NCI-H146 (cell line): ENCODE measurements at places on chromosomes 5 and 9.

DNA sequence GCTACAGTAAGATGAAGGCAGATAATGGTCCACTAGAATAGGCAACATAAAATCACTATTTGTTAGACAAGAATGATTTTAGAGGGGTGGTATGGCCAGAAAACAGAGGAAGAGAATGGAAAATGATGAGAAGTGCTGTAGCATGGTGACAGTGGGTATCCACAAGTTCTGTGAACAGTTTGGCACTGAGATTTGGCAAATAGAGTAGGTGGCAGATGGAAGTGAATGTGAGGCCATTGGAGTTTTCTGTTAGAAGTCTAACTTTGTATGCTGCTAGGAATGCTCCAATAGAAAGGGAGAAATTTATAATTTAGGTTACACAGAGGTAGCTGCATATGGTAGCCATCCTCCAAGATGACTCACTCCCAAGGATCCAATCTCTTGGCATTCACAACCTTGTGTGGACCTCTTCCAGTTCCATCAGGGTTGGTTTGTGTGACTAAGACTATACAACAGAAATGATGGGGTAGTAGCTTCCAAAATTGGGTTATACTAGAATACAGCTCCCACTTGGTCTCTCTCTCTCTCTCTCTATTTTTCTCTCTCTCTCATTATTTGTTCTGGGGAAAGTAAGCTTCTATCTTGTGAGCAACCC lies 646.9 kb upstream of the ZNF608 start:
- DNase-seq = no peak

DNA sequence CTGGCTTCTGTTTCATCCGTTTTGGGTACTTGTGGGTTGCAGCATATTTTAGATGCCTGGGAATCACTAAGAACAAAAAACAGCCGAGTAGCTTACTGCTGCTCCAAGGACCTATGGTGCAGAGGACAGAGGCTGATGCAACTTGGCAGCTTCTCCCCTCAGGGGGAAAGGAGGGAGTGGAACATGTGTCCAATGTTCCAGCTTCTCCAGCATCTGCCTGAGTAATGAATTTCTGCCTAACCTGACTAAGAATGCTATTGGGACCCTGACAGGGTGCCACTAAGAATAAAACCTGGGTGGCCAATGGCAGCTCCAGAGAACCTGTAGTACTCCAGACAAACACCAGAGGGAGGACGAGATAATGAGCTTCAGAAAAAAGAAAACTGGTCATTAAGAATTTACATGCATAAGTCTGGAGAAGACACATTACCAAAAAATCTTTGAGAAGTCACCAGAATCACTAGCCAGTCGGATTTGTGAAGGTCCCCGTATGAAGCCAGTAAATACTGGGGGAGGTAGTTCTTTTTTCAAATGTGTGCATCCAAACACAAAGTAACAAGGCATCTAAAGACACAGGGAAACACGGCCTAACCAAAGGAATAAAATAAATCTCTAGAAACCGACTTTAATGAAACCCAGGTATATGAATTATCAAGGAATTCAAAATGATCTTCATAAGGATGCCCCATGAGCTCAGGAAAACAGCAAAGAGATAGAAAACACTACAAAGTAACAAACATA lies 293.5 kb downstream of the HINT1 start:
- DNase-seq = peak; percentile 20

- DNase-seq = peak; percentile 93
Observed at GRCh38 chr5:79990598-79991507, at the start of gene MTX3. Gene MTX3, minus strand, starts transcription at chr5:79991262. Its CDS starts 24 bp downstream, at chr5:79991238.

DNA sequence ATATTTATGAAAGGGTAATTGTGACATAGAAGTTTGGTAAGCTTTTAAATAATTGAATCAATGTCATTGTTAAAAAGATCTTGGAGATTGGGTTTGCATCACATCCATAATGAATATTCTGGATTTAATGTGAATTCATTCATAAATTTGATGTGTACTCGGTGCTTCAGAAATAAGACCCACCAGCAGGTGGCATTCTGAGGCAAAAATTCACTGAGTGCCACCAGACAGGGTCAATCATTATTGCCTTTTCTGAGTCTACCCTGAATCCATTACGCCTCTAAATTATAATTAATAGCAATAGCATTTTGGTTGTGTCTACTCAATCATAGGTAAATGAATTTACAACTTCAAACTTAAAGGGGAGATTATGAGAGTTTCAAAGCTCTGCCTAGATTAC lies 1.0 kb downstream of the TRPC7 start:
- DNase-seq = no peak

DNA sequence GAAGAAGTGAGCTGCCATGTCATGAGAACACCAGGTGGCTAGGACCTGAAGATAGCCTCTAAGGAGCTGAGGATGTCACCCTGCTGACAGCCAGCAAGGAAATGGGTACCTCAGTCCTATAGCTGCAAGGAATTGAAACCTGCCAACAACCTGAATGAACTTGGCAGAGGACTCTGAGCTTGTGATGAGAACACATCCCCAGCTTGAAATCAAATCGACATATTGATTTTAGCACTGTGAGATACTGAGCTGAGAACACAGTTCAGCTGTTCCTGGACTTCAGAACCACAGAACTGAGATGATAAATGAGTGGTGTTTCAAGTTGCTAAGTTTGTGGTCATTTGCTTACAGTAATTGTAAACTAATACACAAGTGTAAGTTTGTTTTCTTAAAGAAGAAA lies 5.5 kb upstream of the RASEF start:
- DNase-seq = no peak

DNA sequence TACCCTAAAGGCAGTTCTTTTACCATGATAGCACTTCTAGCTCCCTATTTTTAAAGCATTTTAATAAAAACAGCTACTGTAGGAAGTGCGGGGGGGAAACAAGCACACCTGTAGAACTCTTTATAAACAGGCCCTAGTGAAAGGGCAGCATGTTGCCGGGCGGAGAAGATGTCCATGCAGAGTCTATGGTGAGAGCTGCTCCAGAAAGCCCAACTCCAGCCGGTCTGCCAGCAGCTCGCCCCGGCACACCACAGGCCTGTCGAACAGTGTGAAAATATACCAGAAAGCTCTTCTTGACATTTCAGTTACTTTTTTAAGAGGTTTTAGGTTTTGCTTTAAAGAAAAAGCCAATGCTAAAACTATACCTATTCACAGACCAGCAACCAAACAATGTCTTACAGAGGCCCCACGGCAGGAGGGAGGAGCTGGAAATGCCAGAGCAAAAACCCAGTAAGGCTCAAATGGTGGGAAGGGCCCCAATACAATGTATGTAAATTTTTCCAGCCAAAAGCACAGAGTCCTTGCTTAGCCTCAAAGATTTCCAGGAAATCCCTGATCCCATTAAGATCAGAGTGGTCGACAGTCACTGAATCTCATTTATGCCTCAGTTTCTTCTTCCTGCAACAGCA lies 121.2 kb downstream of the SAXO1 start:
- no peak for DNase-seq

- DNase-seq = no peak
Observed at GRCh38 chr5:34677428-34677827, 21.3 kb downstream of the RAI14 start.

DNA sequence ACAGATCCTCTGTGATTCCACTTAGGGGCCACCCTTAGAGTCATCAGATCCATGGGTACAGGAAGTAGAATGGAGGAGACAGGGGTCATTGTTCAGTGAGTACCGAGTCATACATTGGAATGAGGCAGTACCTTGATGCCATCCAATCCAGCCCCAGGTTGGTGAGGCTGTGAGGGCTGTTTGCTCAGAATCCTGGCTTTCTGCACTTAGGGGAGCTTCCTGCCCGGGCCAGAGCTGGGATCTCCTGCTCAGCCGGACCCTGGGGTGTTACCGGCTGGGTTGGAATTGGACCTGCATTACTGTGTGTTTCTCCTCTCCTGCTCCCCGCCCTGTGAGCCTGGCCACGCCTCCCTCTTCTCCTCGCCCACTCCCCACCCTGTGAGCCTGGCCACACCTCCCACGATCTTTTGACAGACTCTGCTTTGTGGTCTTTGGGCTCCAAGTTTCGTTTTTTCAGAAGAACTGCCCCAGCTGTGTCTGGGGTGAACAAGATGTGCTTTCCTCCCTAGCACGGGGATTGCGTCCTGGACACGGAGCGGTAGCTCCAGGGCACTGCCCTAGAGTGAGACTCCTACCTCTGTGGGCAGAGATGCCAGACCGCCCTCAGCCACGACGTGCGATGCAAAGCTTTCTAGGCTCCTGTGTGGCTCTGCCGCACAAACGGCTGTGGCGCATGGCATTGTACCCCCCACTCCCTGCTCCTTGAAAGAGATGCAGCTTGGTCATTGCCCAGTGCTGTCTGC lies 15.4 kb downstream of the TRAF2 start:
- DNase-seq = no peak

DNA sequence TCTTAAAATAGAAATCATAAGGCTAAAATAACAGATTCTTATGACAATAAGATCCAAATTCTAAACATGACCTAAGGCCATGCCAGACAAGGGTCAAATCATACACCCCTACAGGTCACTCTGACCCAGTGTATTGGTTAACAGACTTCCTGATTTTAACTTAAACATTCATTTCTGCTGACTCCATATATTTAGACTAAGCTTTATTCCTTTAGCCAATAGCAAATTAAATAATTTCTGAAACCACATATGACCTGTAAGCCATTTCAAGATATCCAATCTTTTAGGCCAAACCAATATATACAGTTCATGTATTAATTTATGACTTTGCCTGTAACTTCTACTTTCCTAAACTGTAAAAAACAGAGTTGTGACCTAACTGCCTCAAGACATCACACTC lies 7.4 kb upstream of the SPINK13 start:
- DNase-seq = no peak

DNA sequence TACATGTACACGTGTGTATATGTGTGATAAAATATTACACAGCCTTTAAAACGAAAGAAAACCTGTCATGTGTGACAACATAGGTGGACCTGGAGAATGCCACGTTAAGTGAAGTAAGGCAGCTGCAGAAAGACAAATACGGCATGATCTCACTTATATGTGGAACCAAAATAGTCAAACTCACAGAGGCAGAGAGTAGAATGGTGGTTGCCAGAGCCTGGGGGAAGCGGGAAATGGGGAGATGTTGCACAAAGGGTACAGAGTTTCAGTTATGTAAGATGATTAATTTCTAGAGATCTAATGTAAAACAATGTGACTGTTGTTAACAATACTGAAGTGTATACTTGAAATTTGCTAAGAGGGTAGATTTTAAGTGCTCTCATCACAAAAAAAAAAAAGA lies 34.8 kb downstream of the ADAMTS12 start:
- DNase-seq = no peak

GRCh38 chr9:114511978-114512874 lies 7.0 kb upstream of the WHRN start:
- DNase-seq = no peak

DNA sequence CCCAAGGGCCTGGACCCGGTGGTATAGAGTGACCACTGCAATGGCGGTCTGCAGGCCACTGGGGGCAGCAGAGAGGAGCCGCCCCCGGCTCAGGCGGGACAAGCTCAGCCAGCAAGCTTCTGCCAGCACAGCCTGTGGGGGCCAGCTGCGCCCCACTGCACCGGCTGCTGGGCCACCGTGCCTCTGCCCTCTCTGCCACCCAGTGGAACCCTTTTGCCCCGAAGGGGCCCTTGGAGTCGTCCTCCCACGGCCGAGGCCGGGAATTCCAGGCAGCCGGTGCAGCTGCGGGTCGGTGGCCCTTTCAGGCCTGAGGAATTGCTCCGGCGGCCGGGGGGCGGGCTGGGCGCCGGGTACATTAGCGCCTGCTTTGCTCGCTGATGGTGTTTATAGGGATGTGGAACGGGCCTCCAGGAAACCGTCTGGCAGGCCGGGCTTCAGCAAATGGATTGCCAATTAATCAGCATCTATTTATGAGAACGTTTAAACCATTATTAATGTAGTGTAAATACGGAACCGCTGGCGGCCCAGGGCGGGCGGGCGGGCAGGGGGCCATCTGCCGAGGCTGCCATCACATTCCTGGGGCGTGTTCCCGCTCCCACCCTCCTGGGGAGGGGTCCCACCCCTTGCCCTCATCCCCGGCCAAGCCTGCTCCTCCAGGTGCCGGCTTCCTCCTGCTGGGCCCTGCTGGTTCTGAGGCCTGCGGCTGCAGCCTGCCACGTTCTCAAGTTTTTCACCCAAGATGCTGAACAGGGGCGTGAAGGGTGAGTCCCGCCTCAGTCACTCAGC lies 127.4 kb downstream of the BARX1 start:
- peak; percentile 69 for DNase-seq

- DNase-seq = no peak
Observed at GRCh38 chr9:108056084-108056804, 566.7 kb upstream of the KLF4 start.

DNA sequence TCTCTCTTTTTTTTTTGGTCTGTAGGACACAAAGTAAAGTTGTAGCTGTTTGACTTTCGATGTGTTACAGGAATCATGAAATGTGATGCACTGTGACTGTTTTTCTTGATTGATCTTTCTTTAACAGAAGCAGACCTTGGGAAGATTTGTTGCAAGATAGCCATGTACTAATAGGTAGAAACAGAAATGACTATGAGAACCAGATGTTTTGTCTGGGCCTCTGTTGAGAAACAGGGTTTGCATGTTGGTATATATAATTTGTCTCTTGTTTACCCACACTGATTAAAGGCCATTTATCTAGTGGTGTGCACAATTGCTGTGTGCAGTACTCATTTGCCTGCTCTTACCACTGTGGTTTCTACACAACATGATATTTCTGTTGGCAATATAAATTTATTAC lies 125.1 kb downstream of the HACD4 start:
- peak; percentile 32 for DNase-seq

DNA sequence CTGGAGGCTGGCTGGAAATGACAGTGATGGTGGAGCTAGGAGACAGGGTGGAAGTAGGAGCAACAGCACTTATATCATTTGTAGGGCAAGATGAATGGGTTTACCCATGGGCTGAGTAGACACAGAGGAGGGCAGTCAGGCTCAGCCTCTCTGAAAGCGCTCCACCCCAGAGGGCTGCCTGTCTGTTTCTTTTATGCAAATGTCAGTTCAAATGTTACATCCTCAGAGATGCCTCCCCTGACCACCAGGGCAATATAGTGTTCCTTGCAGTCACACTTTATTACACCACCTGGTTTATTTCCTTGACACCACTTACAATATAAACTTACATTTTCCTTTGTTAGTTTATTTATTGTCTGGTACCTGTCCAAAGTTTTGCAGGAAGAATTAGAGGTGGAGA lies 159.5 kb upstream of the IL12B start:
- no peak for DNase-seq

GRCh38 chr9:14883310-14883944 lies 26.8 kb downstream of the FREM1 start:
- no peak for DNase-seq

DNA sequence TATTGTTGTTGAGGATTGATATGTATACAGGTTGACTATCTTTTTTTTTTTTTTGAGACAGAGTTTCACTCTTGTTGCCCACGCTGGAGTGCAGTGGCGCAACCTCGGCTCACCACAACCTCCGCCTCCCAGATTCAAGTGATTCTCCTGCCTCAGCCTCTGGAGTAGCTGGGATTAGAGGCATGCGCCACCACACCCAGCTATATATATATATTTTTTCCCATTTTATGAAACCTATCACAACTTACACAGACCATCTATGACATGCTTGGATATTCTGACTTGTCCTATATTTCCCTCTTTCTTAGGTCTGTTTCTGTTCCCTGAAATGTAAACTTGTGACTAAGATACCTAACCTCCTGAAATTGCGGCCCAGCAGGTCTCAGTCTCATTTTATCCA lies 5.0 kb downstream of the CD14 start:
- no peak for DNase-seq
